ENCODE measurements at places on chromosomes 12 and 14.

DNA sequence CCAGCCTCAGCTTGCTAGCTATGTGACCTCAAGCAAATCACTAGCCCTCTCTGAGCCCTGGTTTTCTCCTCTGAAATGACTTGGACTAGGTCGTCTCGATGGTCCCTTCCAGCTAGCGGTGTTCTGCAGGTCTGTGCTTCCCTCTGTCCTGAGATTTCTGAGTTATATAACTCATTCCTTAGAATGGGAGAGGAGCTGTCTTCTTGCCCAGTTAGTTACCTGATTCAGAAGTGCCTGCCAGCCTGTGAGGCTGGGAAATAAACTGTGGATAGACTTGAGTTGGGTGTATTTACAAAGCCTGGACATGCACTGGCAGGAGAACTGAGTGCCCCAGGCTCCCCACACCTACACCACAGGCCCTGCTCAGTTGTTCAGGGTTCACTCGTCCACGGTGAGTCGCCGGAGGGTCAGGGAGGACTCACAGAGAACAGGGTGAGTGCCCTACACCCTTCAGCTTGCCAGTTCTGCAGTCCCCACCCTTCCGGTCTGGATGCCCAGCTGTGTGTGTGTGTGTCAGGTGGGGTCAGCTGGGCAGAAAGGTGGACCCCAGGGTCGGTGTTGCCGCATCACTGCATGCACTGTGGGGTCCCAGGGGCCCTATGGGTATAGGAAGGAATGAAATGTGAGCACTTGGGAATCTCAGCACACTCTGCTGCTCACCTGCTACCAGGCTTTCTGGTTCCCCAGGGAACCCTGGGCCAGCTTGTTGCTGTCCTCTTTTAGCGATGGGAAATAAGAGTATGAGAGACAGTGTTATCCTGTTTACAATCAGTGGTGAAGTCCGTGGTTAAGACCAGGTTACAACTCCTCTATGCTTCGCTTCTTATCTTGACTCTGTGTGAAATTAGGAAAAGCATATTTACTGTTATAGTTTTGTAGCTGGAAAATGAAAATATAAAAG is 348.2 kb downstream of the DPF3 start:
- no peak for DNase-seq

DNA sequence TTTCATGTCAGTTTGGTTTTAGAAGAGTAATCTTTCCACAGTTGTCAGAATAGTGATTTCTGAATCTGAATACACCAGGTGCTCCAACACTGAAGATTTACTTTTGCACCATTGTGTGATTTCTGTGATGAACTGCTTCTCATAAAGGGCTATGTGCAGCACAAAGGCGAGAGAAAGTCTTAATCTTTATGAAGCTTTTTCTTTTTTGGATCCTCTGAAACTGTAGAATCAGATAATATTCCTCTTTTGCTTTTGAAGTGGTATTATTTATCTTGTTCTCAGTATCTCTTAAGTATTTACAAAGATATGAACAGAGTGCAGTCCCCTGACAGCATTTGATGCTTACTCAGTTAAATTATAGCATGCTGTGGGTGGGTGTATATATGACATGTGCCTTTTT is 207.8 kb downstream of the NAV3 start:
- no peak for DNase-seq

GRCh38 chr12:80512781-80513180 is 68.7 kb downstream of the PTPRQ start:
- no peak for DNase-seq

DNA sequence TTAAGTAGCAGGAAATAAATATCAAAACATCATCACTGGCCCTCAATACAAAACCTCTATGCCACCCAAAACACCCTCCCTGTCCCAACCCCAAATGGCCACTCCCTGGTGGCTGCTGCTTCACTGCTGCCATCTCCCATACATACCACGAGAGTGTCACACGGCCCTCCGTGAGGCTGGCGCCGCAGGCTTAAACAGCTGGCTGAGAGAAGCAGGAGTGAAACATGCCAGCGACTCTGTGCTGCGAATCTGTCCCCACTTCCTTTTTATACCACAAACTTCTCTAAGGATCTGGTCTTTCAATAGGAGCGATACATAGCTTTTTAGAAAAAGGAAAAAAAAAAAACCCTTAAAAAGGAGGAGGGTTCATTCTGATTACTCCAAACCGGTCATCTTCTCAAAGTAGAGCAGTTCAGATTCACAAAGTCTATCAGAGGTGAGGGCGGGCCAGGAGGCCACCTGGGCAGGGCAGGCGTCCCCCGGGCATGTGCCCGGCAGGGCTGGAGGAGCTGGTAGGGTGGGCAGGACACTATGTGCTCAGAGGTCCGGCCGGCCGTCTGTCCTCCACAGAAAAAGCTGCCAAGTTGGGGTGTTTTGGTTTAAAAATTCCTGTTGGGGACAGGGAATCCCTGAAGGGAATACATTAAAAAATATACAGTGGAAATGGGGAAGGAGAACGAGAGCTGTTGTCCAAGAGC is 26.5 kb downstream of the MAX start:
- DNase-seq: no peak

- DNase-seq: peak; percentile 77
Measured at GRCh38 chr12:3381059-3382047, 109.7 kb upstream of the PRMT8 start.

DNA sequence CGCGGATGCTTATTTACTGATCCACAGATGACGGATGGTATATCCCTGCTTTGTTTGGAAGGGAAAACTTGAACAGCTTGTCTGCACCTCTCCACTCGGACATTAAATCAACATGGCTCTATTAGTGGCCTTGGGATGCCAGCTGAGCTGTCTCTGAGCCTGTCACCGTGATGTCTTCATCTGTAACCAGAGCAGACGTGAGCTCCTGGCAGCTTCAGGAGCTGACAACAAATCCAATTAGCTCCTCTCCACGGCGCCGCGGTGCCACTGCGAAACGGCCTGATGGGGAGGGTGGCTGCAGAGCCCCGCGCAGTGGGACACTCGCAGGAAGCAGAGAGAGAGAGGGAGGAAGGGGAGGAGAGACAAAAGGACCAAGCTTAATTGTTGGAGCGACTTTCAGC is 112.3 kb downstream of the PAPOLA start:
- peak; percentile 48 for DNase-seq

GRCh38 chr14:21494902-21495762 is 16.0 kb downstream of the METTL3 start:
- no peak for DNase-seq

GRCh38 chr14:102508410-102508773 is 1.2 kb downstream of the ANKRD9 start:
- peak; percentile 40 for DNase-seq

DNA sequence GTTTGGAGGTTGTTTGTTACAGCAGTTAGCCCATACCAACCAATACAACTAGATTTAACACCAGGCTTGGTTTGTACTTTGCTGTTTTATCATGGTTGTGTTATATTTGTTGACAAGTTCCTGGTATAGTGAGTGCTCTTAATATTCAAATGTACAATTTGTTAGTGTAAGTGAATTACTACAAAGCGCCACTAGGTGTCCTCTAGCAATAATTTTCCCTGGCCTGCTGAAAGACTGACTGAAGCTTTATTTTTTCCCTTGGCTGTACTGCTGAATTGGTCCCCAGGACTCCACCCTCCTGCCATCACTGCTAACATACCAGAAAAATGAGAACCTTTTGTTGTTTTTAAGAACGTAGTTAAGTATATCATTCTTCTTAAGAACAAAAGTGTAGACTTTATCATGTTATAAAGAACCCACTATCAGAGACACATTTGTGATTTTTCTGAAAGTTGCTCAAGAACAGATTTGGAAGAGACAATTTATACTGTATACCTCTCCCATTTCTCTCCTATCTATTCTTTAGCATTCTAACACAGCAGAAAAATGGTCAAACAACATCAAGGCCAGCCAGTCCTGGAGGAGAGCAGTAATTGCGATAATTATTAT is 75.3 kb upstream of the FAR2 start:
- DNase-seq: peak; percentile 86

GRCh38 chr12:5200278-5201087 is 156.8 kb downstream of the KCNA5 start:
- DNase-seq: peak; percentile 97

- no peak for DNase-seq
Measured at GRCh38 chr14:54715239-54715638, 148.3 kb downstream of the SAMD4A start.

GRCh38 chr14:100539003-100539660 is 48.1 kb downstream of the BEGAIN start:
- DNase-seq: no peak

GRCh38 chr14:24310646-24311604 is at the start of gene LTB4R:
LTB4R (plus strand) TSS chr14:24311502; CDS start chr14:24315652, 4,150 bp downstream.
- DNase-seq: peak; percentile 94

GRCh38 chr14:99936056-99936455 is 129.2 kb upstream of the EVL start:
- no peak for DNase-seq

- peak; percentile 93 for DNase-seq
Measured at GRCh38 chr12:94699801-94700200, 49.4 kb upstream of the TMCC3 start.

DNA sequence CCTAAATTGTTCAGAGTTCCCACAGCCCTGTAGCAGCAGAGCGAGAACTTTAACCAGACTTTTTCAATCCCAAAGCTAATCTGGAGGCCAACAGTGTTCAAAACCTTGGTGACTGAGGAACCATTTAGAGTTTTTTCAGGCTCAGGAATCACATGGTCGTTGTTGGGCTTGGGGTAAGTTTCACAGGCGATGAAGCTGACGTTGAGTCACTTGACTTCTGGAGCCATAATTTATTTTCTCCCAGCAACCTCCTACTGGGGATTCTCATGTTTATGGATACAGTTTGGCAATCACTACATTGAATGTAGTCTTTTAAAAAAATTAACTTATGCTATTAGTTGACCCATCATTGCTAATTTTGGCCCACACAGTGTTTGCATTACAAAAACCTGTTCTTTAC is 34.5 kb downstream of the SSPN start:
- DNase-seq: no peak

- DNase-seq: no peak
Measured at GRCh38 chr12:123427036-123427769, 9.3 kb downstream of the RILPL2 start.

DNA sequence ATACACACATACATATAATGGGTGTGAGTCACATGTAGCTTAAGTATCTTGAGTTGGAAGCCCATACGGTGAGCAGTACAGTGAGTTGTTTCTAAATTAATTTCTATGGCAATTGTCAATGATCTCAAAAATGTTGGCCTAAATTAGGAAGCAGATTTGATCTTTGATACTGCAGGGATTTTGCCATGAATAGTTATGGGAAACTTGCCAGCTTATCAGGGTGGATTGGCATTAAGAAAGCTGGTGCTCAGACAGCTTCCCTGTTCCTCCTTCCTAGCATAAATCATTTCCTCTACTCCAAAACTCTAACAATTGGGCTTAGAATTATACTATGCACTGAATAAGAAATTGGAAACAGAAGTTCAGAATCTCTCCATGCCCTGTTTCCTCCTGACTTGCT is 150.9 kb upstream of the FRMD6 start:
- no peak for DNase-seq

DNA sequence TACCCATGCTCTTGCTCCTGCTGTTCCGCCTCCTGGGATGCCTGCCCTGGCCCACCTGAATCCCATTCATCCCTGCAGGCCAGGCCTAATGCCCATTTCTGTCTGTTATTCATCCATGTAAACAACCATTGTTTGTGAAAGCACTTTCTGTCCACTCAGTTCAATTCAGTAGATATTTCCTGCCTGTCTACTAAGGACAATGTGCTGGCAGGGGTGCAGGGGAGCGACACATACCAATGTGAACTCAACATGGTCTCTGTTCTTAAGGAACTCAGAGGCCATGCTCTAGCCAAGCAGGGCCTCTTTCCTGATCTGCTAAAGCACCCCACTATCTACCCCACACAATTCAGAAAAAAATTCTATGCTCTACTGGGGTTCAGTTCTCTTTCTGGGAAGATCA is 88.5 kb upstream of the ZFP36L1 start:
- DNase-seq: peak; percentile 8

DNA sequence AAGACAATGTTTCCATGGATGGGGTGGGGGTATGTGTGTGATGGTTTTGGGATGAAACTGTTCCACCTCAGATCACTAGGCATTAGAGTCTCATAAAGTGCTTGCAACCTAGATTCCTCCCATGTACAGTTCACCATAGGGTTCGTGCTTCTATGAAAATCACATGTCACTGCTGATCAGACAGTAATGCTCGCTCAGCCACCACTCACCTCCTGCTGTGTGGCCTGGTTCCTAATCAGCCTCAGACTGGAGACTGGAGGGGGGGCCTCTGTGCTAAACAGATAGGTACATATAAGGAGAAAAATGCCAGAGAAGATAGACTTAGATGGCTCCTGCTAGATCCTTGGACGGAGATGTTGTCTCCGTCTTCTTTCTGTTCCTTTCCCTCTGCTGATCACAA is 1296.9 kb upstream of the SEL1L start:
- no peak for DNase-seq

DNA sequence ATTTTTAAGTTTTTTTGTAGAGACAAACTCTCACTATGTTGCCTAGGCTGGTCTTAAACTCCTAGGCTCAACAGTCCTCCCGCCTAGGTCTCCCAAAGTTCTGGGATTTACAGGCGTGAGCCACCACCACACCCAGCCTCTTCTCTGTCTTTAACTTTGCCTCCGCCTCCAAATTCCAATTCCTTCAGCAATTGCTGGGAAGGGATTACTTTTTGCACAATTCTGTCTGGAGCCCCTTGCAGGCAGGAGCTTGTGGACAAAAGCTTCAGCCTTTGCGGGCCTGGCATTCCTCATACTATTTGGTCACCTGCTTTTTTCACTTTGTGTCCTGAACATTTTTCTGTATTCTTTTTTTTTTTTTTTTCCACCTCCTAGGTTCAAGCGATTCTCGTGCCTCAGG is 26.0 kb downstream of the SH2B3 start:
- DNase-seq: no peak

- no peak for DNase-seq
Measured at GRCh38 chr14:50798048-50798421, 32.9 kb downstream of the NIN start.

GRCh38 chr12:1369938-1370500 is 224.4 kb downstream of the FBXL14 start:
- DNase-seq: no peak

GRCh38 chr12:107662484-107662883 is 23.1 kb upstream of the PWP1 start:
- DNase-seq: no peak

DNA sequence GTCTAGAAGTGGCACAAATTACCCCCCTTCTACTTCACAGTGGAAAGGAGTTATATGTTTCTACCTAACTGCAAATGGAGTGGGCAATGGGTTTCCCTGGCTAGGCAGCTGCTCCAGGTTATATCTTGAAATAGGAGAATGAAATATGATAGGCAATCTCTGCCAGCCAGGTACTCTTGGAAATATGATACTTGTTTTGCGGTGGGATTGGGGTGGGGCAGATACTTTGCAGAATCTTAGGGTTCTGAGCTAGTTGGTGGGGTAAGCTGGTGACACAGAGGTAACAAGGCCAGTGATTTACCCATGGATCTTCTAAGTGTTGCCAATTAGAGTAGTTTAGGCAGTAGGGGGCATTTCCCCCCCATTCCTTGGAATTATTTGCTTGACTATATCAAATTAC is 140.1 kb downstream of the ATP23 start:
- peak; percentile 61 for DNase-seq

Data from DMS53 (cell line).